ENCODE measurements at places on chromosomes 5 and 9. TPM values are rescaled to one million over a fixed set of nuclear protein-coding genes. Genes with fewer than 3 reads are reported as not detected.

DNA sequence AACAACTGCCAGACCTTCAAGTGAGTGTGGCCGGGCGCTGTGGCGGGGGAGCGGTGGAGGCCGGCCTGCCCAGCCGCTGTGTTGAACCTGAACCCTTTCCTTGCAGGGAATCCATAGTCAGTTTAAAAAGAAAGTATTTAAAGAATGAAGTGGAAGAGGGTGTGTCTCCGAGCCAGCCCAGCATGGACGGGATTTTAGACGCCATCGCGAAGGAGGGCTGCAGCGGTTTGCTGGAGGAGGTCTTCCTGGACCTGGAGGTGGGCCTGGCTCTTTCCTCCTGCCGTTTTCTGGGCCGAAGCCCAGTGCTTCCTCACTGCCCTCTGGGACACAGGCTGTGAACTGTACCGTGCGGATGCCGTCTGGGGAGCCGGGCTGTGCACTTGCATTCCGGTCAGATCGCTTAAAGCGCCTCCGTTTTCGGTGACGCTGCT lies 19.1 kb downstream of the EXOC3 start:
- DNase-seq = no peak

SLC34A3 gene
- not detected for total RNA-seq

GRCh38 chr5:102796009-102796408 lies 40.9 kb downstream of the PAM start:
- DNase-seq = no peak

DNA sequence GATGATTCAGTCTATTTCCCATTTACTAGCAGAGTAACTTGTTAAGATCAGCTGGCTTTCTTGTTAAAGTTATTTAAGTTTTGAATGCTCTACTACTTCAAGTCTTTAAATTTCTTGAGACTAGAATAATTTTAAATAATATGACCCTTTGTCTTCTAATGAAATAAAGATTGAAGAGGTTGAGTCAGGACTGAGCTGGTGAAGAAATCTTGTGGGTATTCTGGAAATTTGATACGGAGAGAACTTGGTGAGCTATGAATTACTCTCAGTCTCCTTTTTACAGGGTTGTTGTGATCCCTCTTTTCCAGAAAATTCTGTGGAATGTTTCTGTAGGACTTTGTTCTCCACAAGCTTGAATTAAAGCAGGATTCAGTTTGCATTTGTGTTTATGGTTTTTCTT lies 29.3 kb downstream of the RNF20 start:
- DNase-seq = no peak

QRFP gene
- not detected for total RNA-seq

GRCh38 chr9:132049323-132049882 lies 30.3 kb downstream of the MED27 start:
- no peak for DNase-seq

ZBTB34 gene
- 1.6 TPM for total RNA-seq

- no peak for DNase-seq
Observed at GRCh38 chr5:40386289-40386688, 293.4 kb upstream of the PTGER4 start.

- DNase-seq = no peak
Observed at GRCh38 chr9:33795819-33796218, 458 bp downstream of the PRSS3 start.

GRCh38 chr9:111857555-111858211 lies 38.9 kb upstream of the UGCG start:
- DNase-seq = peak; percentile 85

DNA sequence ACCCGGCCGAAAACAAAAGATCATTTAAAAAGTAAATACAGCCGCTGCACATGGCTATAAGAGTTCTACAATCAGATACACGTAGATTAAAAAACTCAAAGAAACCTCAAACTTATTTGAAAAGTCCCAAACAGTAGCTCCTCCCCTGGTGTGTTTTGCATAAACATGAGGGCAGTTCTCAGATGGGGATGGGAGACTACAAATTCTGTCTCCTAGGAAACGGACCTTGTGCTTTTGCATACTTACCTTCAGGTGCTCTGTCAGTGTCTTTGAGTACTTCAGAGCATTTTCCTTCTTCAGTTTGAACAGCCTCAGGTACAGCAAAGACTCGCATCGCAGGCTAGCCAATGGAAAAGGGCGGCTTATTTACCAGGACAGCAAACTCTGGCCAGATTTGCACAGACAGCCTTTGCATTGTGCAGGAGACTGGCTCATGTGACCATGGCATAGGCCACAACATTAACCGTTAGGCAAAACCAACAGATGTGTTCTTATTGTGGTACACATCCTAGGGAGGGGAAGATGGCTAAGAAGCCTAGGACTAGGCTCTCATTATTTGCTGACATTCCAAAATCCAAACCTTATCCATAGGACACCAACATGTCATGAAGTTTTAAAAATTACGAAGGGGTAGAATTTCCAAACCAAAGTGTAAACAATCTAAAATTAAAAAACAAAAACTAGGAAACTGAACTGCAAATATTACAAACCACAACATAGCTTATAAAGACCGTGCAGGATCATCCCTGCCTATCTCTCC lies 12.8 kb downstream of the LEAP2 start:
- no peak for DNase-seq

DNA sequence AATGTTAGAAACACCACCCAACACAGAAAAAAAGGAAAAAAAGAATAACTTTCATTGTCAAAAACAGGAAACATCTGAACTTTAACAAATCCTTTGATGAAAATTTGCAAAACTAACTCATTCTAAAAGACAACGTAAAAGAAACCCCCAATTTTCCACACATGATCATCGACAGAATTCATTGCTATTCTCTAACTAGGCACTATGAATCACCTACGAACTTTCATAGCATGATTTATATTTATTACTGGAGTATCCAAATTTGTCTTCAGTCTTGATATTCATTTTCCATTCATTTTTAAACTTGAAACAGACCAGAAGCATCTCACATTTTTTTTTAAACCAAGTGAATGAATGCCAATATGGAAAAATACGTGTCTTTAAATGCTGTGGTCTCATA lies 514.6 kb downstream of the TLE4 start:
- no peak for DNase-seq

DNA sequence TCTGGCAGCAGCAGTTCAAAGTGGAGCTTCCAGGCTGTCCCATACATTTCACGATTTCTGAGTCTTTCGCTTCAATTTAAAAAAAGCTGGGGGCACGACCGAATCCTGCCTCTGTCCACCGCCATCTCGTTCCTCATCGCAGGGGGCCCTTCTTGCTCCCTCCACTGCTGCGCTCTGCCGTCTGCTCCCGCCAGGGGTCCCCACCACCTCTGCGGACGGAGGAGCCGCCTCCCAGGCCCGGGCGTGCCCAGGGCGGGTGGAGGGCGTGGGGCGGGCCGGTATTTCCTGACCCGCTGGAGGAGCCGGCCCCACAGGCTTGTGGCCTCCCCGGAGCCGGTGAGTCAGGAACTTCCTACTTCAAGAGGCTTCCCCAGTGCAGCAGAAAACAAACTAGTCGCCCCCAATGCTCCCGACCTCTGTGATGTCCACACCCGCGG lies 50.4 kb downstream of the USP20 start:
- peak; percentile 84 for DNase-seq

TTC39B gene
- 3.7 TPM for total RNA-seq

DNA sequence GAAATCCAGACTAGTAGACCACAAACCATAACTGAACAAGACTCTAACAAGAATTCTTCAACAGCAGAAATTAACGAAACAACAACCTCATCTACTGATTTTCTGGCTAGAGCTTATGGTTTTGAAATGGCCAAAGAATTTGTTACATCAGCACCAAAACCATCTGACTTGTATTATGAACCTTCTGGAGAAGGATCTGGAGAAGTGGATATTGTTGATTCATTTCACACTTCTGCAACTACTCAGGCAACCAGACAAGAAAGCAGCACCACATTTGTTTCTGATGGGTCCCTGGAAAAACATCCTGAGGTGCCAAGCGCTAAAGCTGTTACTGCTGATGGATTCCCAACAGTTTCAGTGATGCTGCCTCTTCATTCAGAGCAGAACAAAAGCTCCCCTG lies 68.6 kb downstream of the VCAN start:
- no peak for DNase-seq

- peak; percentile 68 for DNase-seq
Observed at GRCh38 chr5:91438871-91439270, 55.8 kb upstream of the ARRDC3 start.

DNA sequence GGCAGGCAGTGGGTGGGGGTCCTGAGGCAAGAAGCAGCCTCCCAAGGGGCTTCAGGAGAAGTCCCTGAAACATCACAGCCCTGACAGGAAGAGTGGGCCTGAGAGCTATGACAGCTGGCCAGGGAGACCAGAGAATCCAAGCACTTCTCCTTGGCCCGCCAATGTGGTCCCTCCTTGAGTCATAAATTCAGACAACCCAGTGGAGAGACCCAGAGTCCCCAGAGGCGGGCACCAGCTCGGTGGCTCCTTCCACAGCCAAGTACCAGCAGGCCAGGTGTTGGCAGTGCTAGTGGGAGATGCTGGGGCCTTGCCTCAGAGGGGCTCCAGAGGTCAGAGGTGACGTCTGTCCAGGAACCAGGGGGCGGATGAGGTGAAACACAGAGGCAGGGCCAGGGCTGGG lies 1.6 kb upstream of the DOK3 start:
- DNase-seq = no peak

SPATA31A3 gene
- total RNA-seq = not detected

CA9 gene
- total RNA-seq = 95.4 TPM

ORM2 gene
- not detected for total RNA-seq

GRCh38 chr9:68711281-68711680 lies 6.2 kb downstream of the PIP5K1B start:
- DNase-seq = no peak

GRCh38 chr5:122788996-122789395 lies 14.1 kb downstream of the SNX2 start:
- no peak for DNase-seq

CCL28 gene
- total RNA-seq = 4.2 TPM

GRCh38 chr5:163410505-163410904 lies 26.9 kb upstream of the CCNG1 start:
- DNase-seq = no peak

FOXD4L4 gene
- total RNA-seq = not detected

DNA sequence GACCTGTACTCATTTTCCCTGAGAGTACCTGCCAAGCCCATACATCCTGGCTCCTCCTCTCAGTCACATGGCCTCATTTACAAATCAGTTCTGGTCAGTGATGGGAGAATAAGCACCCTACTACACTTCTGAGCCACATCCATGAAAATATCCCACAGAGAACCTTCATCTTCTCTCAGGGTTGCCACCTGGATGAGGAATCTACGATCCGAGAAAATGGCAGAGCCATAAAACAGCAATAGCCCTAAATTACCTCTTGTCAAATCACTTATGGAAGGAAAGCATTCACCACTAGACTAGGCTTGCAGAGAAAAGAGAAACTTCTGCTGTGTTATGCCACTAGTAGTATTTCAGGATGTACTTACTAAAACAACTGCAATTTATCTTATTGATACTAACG lies 324.8 kb downstream of the BNC2 start:
- no peak for DNase-seq

TEK gene
- 0.15 TPM for total RNA-seq

ZCCHC7 gene
- total RNA-seq = 2.7 TPM

DNA sequence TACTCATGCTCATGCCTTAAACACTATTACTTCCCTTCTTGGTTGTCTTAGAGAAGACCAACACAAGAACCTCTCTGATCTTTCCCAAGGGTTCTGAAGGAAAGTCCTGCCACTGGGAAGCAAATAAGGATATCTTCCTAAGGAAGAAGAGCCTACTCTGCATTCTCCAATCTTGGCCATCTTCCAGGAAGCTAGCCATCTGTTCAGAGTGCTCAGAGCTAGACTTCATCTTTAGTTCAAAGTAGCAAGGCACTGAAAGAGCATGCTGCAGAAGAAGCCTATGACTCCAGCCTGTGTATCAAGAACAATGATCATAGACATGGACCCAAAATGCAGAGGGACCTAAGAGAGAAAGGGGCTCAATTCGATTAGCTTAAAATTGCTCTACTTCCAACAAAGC lies 114.7 kb downstream of the KIAA0825 start:
- DNase-seq = no peak

DNA sequence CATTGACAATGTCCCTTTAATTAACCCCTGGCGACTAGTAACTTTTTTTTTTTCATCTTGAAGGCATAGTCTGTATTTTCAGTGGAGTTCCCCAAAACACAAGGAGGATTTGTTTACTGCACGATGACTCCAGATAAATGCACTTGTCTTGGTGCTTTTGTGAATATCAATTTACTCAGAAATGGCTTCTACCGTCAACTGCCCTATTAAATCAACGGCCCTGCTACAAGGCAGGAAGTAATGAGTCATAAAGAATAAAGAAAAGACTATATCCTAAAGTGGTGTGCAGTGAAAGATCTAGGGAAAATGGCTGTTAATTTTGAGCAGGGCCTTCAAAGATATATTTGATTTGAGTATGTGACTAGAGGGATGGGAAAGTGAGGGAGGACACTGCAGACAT lies 388.3 kb upstream of the CHD1 start:
- no peak for DNase-seq

CYLC2 gene
- not detected for total RNA-seq

DNA sequence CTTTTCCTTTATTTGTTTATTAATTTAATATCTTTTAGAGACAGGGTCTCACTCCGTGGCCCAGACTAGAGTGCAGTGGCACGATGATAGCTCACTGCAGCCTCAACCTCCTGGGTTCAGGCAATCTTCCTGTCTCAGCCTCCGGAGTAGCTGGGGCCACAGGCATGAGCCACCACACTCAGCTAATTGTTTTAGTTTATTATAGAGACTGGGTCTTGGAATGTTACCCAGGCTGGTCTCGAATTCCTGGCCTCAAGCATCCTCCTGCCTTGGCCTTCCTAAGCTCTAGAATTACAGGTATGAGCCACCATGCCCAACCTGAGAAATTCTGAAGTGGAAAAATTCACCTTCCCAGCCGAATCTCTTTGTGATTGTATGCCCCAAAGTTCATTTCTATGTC lies 139.4 kb upstream of the SLC12A2 start:
- no peak for DNase-seq

DNA sequence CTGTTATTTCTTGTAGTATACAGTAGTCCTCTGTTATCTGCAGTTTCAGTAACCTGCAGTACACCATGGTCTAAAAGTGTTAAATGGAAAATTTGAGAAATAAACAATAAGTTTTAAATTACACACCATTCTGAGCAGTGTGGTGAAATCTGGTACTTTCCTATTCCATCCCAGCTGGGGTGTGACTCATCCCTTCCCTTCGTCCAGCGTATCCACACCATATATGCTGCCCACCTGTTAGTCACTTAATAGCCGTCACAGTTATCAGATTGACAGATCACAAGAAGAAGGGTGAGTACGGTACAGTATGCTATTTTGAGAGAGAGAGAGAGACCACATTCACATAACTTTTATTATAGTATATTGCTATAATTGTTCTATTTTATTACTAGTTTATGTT lies 28.9 kb downstream of the FAM151B start:
- DNase-seq = peak; percentile 35

Measured in HT-29 (cell line).